NCI-H1417 treated with DMSO at 0.1 percent for 48 hours (cell line): ENCODE measurements at places on chromosomes 11 and 22.

GRCh38 chr11:75240311-75241035 lies at the start of gene TPBGL:
TSS of gene TPBGL (plus strand) at chr11:75240774. CDS start at chr11:75241050, 276 bp downstream.
- no peak for DNase-seq

GRCh38 chr11:45451766-45452440 lies 165.8 kb upstream of the SYT13 start:
- no peak for DNase-seq

DNA sequence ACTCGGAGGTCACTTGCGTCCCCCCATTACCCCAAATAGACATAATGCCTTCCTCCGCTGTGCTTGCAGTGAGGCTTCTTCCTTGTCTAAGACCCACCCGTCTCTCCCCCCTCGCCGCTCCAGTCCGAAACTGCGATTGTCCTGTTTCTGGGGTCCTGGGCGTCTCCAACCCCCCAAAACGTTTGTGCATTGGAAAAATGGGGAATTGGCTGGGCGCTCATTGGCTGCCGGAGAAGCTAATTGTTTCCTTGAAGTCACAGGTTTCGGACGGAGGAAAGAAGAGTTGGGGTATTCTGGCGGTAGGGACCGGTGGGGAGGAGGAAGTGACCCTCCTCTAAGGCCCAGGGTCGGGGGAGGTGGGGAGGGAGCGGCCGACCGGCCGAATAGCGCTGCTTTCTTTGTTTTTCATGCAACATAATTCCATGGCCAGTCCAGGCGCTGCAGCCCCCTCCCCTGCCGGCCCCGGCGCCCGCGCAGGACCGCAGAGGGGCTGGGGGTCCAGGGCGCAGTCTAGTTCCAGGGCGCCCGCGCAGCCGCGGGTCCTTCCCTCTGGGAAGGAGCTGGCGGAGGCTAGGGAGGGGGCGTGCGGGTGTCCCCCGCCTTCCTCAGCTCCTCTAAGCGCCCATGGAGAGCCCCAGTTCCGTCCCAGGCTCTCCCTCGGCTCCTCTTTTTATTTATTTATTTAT lies 12.7 kb upstream of the CPT1A start:
- no peak for DNase-seq

DNA sequence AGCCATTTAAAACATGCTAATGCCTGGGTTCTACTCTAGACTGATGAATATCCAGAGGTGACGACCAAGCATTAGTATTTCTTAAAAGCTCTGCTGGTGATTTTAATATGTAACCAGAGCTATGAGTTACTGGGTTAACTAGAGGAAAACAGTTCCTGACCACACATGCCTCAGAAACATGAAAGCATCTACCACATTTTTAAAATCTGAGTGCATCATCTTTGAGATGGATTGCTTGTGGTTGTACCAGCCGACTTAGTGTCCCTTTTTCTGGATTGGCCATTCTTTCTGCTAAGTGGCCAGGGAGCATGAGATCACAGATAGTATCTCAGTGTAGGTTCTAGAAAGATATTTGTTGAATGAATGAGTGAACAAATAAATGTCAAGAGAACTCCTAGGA lies 152.4 kb downstream of the NTM start:
- DNase-seq: no peak

- DNase-seq: no peak
These were observed 53.1 kb downstream of the TBC1D22A start for GRCh38 chr22:46815559-46815895.
